Activated T-helper 1 cell treated with Interleukin-2 at 50 U/mL for 16 hours (primary cell): ENCODE measurements at places on chromosomes 11 and 22.
A peak's percentile ranks its signal among the peaks of the same experiment; 100 is the strongest.

DNA sequence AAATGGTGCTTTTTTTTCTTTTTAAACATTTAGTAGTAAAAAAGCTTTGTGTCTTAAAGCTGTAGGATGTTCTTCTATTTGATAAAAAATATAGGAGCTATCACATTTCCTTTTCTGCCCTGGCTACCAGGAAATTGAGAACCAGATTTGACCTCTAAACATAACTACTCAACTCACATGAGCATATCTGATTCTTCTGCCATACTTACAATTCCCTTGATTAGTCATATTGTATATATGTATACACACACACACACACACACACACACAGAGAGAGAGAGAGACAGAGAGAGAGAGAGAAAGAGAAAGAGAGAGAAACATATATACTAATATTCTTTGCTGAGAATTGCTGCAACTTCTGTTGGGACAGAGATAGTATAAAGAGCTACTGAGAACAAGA, 23.0 kb upstream of the GDPD4 start:
- no peak for DNase-seq

GRCh38 chr11:58787903-58788302, 56.2 kb upstream of the GLYAT start:
- no peak for DNase-seq

DNA sequence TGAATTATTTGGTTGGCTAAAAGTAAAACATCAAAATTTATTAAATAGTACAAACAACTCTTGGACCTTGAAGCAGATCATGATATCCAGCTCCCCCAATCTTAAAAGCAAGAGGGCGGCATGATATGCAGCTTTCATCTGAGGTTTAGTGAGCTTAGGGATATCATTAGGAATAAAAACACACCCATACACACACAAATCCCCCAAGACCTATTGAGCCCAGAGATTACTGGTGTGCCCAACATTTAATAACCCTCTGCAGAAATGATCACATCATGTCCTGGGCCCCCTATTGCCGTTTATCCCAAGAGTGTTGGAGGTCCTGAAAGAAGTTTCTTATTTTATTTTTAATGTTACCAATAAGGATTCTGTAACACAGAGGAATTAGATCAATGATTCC, at the start of gene OR8D1:
OR8D1 (minus strand) TSS at position 101 of the 400 bp plus-strand sequence. CDS start 3,183 bp downstream, outside the sequence.
- DNase-seq: no peak

DNA sequence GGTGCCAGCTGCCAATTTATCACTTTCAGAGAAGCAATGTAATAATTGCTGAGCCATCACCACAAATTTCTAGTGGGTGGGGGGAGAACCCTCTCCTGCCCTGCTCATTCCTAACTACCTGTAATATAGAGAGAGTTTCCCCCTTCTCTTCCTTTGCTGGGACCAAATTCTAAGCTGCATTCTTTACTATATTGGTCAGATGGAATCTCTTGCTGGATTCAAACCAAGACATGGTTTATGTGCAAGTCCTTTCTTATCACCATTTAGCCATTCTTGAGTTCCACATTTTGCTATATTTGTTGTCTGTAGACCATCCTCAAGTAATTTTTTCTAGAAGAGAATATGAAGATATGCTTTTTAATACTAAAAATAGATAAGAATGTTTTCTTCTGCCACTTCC, 452.1 kb downstream of the MN1 start:
- DNase-seq: no peak

DNA sequence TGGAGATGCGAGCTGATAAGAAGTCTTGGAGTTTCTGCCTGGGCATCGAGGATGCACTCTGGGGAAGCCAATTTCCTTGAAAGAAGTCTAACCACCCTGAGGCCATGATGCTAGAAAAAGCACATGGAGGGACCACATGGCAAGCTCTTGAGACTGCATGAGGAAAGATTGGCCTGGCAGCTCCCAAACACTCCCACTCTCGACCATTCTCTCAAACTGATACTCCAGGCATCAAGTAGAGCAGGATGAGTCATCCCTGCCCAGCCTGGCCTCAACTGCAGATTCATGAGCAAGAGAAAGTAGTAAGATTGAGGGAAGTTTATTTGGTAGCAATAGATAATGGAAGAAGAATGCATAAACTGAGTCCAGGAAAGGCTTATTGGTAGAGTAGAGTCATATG, 194.3 kb downstream of the KIF18A start:
- DNase-seq: no peak

DNA sequence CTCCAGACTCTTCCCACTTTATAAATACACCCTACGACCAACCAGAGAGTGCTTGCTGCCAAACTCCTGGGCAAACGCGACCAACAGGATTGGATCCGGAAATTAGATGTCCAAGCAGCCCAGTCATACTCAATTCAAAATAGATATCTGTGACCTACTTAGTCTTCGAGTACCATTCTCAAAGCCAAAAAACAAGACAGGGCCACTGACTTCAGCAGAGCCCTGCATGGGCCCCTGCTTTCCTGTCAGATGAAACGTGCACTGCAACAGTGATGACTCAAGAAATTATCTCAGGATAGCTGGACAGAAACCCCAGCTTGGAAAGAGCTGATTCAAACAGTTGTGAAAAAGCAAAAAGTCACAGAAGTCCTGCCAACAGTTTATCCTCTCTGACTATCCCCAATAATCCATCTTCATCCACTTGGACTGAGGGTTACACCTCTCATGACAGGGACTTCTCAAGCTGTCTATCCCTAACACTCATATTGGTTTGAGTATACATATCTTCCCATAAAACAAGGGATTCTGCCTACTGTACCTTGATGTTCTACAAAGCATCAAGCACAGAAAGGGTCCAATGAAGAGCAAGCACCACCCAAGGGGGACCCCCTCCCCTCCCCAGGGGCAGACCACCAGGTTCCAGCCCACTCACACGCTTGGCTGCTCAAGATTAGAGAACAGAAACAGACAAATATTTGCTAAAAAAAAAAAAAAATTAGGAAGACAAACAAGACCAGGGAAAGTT, 17.4 kb downstream of the SMCO4 start:
- no peak for DNase-seq

DNA sequence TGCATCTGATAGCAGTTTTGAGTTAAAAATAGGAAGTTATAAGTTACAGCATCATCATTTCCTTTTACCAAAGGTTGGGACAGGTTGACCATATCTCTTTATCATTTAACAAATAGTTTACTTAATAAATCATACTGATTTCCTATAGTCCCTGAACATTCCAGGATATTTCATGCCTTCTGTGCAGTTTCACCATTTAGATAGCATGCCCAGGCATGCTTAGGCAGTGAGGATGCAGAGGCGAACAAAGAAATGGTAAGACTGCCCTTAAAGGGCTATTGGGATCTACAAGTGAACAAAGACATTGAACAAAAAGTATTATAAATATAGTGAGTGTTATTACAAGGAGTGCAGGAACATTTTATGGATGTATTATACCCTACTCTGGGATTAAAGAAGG, 96.4 kb downstream of the PRMT3 start:
- no peak for DNase-seq

GRCh38 chr11:69694781-69695180, 9.0 kb downstream of the FGF19 start:
- DNase-seq: no peak

- DNase-seq: peak; percentile 35
These were observed 9.8 kb upstream of the FAM111B start for GRCh38 chr11:59097113-59097708.

DNA sequence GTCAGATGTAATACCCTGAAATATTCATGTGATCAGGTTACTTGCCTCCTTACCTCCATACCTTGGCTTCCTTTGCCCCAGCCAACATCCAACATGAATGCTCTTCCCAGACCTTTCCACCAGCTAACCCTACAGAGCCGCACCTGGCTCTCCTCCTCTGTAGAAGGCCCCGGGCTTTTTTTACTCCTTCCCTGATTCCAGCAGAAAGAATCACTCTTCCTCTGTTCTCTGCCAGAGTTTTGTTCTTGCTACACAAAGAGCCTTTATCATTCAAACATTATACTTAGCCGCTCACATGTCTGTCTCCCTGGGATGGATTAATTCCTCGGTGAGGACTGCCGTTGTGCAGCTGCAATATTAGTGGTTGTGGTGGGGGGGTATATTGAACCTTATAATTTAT, 116.8 kb upstream of the GRAMD1B start:
- no peak for DNase-seq

DNA sequence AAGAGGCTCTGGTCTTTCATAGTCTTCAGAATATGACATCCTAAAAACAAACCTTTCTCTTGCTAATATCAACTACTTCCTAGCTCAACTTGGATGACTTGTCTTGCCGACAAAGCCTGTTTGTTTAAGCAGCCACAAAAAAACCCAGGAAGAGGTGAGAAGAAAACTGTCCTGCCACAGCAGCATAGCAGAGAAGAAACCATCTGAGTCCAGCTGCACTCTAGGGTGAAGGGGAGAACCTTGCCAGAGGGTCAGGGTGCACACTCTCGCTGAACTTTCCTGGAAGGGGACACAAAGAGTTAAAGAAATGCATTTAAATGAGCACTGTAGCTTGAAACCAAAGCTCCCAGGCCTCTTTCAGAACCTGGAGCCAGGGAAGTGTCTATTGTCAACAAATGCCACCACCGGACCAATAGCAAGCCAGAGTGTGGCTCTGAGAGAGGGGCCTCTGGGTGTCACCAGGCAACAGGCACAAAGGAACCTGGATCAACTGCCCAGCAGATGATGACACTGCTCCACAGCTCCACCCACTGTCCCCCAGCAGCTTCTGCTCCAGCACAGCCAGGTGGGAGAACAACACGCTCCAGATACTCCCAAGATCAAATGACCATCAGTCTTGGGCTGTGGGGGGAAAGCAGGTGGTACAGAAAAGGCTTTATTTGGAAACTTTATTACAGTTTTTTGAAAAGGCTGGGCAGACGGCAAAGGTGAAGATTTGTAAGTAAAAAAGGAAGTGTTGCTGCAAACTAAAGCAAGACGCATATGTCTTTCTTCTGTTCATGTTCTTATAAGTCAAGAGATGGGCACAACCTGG, 105.7 kb downstream of the RASSF10 start:
- no peak for DNase-seq

DNA sequence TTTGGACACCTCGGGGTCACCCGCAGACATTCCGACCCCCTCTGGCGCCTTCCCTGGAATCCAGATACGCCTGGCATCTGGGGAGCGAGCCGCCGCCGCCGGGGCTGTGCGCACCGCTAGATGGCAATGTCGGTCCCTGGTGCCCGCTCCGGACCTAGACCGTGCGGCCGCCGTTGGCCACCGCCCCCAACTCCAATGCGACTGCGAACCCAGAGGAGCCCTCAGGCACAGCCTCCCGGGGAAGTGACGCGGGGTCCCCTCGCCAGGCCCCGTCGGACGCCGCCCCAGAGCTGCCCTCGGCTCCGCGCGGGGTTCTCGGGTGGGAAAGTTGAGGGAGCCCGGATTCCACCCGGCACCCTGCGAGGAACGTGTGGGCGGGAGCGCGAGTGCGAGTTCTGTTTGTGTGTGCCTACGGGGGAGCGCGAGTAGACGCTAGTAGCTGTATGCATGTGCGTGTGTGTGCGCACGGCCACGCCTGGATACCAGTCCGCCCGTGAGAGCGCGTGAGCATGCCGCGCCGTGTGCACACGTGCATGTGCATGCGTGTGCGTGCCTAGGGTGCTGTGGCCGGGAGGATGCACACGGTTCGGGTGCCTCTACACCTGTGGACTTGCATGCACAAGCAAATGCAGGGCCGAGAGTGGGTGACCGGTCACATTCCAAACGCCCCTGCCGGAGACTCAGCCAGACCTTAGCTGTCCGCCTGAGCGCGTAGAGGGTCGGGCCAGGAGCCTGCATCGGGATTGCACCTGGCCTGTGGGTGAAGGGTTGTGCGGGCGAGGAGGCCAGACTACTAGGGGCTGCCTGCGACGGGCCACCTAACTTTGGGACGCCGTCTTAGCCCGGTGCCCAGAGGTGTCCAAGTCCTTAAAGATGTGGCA, 1.9 kb downstream of the CHRM4 start:
- DNase-seq: no peak

- DNase-seq: no peak
These were observed 740 bp downstream of the EML3 start for GRCh38 chr11:62611705-62612365.

DNA sequence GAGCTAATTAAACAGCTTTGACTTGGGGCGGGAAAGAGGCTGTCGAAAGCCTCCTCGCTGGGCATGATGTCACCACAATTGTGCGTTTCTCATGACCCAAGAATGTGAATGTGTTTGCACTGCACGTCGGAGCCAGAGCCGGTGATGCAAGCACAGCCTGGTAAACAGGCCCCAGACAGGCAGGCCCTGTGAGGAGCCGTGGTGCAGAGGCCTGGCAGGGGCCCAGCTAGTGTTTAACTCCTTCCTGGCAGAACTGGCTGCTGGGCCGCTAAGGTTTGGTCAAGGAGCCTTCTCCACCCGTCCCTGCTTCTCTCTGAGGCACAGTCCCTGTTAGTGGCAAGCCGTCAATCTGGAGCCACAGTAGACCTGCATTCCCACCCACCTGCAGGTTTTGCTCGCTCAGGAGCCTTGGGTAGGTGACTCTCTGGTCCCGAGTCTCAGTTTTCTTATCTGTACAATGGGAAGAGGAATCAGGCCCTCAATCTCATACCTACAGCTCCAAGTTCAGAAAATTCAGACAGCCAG, 25.4 kb upstream of the SMTN start:
- DNase-seq: no peak

GRCh38 chr22:16601437-16602223, 9.0 kb upstream of the CCT8L2 start:
- DNase-seq: no peak

GRCh38 chr11:129637983-129638776, 177.5 kb upstream of the TMEM45B start:
- DNase-seq: no peak

- DNase-seq: no peak
These were observed 91.8 kb downstream of the TBC1D22A start for GRCh38 chr22:46854125-46854870.

DNA sequence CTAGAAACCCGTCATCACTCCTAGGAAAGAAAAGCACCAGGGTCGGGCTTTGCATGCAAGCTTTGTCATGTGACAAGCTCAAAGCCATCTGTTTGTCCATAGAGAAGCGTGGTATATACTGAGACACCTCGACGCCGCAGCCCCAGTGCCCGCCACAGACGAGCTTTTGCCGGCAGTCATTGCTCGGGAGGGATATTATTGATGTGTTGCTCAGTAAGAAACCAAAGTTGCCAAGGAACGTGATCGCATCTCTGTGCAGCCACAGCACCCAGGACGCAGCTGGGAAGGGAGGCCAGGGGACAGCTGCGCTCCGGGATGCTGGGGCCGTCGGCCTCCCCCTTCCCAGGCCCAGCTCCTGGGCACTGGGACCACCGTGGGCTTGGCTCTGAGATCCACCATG, 89.5 kb upstream of the KCNQ1OT1 start:
- no peak for DNase-seq

DNA sequence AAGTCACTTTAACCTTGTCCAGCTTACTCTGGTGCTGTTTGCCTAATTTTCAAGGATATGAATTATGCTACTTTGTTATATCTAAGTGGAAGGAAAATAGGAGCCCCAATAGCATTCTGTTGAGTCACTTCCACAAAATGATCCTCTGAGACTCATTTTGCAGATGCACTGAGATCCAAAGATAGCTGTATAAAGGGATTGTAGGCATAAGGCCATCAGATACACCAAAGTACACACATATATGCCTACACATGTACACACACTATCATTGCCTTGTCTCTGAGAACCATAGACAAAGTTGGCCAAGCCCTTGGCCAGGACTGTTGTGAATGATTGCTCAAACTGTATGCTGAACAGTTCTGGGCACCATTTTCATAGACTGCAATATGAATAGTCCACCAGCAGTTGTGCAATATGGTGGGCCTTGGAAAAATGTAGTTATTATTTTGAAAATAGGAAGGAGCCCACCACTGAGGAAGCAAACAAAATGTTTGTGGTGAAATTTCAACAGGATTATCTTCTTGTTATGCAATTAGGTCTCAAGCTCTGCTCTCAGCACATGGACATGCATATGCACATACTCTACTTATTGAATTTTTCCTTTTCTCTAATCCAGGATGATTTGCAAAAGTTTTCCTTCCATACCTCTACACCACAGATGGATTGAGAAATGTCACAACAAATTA, 186.0 kb upstream of the CTSC start:
- no peak for DNase-seq
